Esophagus muscularis mucosa (tissue), 4 donors: ENCODE measurements at places on chromosomes 16 and 17.
A peak's percentile ranks its signal among the peaks of the same experiment; 100 is the strongest.

GRCh38 chr17:5500589-5501391, 14.4 kb downstream of the MIS12 start:
- H3K27ac ChIP-seq: peak overlapping the region; percentile 28
- H3K4me3 ChIP-seq: peak overlapping the region; percentile 65
- DNase-seq: no peak
- H3K36me3 ChIP-seq: no peaks in the 10 kb centered on the region
- H3K27me3 ChIP-seq: no peaks in the 10 kb centered on the region
- peaks cover 20% of the 10 kb centered on the region for H3K4me1 ChIP-seq

DNA sequence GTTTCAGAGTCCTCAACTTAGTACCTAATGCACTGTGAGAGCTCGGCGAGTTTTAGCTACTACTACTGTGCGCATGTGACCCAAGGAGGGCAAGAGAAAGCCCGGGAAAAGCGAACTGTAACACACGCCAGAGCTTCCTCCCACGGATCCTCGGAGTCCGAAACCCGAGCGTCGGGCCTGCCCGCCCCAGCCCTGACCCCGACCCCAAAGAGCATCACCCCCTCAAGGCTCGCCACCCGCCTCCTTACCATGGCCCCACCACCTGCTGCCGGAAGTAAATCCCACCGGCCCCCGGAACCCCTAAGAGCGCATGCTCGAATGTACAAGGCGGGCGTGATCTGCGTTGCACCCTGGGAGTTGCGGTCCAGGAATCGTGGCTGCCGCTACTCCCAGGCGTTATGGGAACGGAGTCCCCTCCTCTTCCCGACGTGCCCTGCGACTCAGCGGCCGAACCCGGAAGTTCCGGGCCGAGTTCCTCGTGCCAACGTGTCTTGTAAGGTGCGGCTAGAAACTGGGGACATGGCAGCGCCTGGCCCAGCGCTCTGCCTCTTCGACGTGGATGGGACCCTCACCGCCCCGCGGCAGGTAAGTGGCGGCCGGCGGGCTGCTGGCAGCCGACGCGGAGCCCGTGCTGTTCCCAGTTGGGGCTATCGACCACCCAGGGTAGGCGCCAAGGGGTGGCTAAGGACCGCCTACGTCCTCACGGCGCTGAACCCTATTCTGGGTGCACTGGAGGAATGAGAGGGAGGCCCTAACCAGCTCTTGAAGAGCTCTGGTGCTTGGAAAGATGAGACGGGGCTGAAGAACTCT, at the start of the genes PMM2 and TMEM186:
PMM2 (plus strand) TSS at position 476 of the 810 bp plus-strand sequence; CDS start at position 520, 44 bp downstream.
TMEM186 (minus strand) TSS at position 276 of the 810 bp plus-strand sequence; CDS start at position 251, 25 bp downstream.
- no peaks in the 10 kb centered on the region for H3K27me3 ChIP-seq
- peak within 1 kb of the TSS; percentile 98 for H3K4me3 ChIP-seq
- H3K36me3 ChIP-seq: peaks cover 14% of the 10 kb centered on the region
- peak within 1 kb of the TSS; percentile 81 for H3K27ac ChIP-seq

DNA sequence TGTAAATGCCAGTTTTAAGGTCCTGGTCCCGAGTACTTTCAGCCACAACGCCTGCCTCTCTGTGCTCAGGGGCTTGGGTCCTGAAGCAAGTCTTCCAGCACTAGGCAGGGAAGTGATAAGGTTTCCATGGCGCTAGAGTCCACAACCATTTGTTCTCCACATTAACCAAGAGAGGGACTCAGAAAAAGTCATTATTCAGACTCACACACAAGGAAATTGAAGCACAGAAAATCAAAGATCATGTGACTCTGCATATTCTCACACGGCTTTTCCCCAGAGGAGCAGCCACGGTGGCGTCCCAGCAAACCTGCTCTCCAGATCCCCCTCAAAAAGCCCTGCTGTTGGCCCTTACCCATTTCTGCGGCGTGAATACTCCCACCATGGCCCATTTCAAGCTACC, 9.7 kb downstream of the ENPP7 start:
- H3K27me3 ChIP-seq: peaks cover 69% of the 10 kb centered on the region
- DNase-seq: no peak
- no peak overlapping the region for H3K4me3 ChIP-seq
- no peaks in the 10 kb centered on the region for H3K36me3 ChIP-seq

- no peak for DNase-seq
- H3K36me3 ChIP-seq: peaks cover 4% of the 10 kb centered on the region
- no peaks in the 10 kb centered on the region for H3K27me3 ChIP-seq
- peaks cover 67% of the 10 kb centered on the region for H3K4me1 ChIP-seq
- peak overlapping the region; percentile 82 for H3K4me3 ChIP-seq
- peak overlapping the region; percentile 97 for H3K27ac ChIP-seq
Measured at GRCh38 chr16:425740-426114, 278 bp downstream of the RAB11FIP3 start.

- DNase-seq: no peak
- H3K4me1 ChIP-seq: no peaks in the 10 kb centered on the region
- peaks cover 6% of the 10 kb centered on the region for H3K36me3 ChIP-seq
- H3K4me3 ChIP-seq: no peak overlapping the region
- H3K27me3 ChIP-seq: no peaks in the 10 kb centered on the region
Measured at GRCh38 chr16:87976665-87977064, 25.4 kb downstream of the BANP start.

- no peak for DNase-seq
- H3K27ac ChIP-seq: no peak overlapping the region
- H3K4me3 ChIP-seq: no peak overlapping the region
- no peaks in the 10 kb centered on the region for H3K4me1 ChIP-seq
- H3K36me3 ChIP-seq: no peaks in the 10 kb centered on the region
Measured at GRCh38 chr17:32732900-32733299, 144.0 kb downstream of the MYO1D start.

GRCh38 chr17:75664099-75664549, 2.8 kb downstream of the RECQL5 start:
- H3K36me3 ChIP-seq: peaks cover 40% of the 10 kb centered on the region
- H3K4me3 ChIP-seq: no peak overlapping the region

- no peak for DNase-seq
- H3K27me3 ChIP-seq: peaks cover 18% of the 10 kb centered on the region
- no peaks in the 10 kb centered on the region for H3K36me3 ChIP-seq
- H3K4me1 ChIP-seq: no peaks in the 10 kb centered on the region
Measured at GRCh38 chr17:81659038-81659437, 2.7 kb upstream of the PDE6G start.
